ENCODE measurements at places on chromosomes 5 and 9.

GRCh38 chr5:164580155-164580554 lies 1074.7 kb downstream of the MAT2B start:
- DNase-seq: no peak

DNA sequence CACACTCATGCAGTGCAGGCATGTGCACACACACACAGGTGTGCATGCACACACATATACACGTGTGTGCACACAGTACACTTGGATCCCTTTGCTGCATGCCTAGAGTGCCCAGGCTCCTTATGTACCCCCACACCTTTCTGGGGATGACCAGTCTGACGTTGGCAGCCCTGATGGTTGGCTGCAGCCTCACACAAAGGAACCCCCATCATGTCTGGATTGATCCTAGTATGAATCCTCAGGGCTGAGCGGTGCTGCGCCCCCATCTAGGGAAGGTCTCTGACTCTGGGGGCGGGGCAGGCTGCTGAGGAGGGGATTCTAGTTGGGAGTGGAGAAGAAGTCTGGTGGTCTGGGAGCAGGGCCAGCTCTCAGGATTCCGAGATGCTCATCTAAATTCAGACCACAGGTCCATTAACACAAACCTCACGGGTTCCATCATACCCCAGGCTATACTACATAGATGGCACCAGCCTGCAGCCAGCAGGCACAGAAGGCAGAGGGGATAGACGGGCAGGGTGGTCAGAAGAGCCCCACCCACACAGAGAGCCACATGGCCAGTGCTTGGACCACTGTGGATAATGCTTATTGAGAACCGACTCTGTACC lies 50.5 kb upstream of the OLFM1 start:
- DNase-seq: no peak

GRCh38 chr5:172729588-172729987 lies 41.4 kb downstream of the DUSP1 start:
- no peak for DNase-seq

GRCh38 chr5:1652873-1653697 lies 129.3 kb upstream of the LPCAT1 start:
- DNase-seq: no peak

GRCh38 chr9:127166111-127166510 lies 43.7 kb upstream of the ANGPTL2 start:
- no peak for DNase-seq

GRCh38 chr5:154380263-154380662 lies 65.5 kb upstream of the SAP30L start:
- no peak for DNase-seq

GRCh38 chr9:86798966-86799365 lies 148.3 kb downstream of the GAS1 start:
- DNase-seq: no peak

DNA sequence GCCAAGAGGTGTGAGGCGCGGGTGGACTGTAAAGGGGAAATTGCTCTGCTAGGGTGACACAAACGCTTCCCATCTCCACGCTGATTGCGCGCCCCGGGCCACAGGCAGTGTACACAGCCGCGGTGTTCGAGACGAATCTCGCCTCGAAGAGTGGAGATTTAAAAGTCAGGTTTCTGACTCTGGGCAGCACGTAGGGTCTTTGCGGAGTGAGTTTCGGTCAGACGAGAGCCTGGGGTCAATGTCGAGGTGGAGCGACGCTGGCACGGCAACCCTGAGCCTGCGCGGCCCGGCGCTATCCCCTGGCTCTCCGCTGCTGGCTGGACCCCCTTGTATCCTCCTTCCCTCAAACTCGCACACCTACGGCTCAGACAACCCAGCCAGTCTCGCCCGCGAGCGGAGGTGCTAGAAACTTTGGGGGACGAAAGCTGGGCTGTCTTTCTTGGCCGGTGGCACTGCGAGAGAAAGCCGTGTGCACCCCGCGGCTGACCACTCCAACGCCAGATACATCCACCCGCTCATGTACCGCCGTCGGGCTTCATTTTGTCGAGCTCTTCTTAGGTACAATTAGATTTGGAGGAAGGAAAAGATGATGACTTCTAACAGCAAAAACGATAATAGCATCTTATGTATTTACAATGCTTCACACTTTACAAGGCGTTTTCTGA lies 5.4 kb upstream of the FOXB2 start:
- DNase-seq: no peak

DNA sequence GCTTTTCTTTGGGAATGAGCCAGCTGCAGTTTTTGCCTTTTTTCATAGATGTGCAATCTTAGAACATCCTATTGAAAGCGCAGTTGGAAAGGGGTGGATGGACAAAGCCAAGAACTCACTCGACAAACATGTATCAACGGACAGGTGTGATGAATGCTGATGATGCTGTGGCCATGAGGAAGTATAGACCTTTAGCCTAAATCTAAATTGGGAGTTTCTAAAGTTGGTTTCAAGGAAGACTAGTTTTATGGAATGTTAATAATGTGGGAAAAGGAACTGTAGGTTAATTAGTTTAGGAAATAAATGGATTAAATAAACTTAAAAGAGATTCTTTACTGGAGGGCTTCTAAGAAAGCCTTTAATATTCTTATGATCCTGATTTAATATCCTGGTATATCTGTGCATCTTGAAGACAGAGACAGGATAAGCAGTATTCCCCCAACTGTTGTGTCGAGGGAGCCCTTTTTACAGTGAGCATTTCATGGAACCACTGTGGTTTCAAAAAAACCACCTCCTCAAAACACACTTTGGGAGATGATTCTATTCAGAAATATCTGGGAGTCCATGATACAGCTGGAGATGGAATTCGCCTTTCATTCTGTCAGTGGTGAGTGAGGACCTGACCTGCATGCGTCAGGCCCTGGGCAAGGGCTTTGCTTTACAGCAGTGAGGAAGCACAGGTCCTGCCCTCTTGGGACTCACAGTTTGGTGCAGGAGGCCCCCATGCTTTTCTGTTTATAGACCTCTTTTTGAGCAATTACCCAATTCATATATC lies 82.6 kb downstream of the AOPEP start:
- no peak for DNase-seq

DNA sequence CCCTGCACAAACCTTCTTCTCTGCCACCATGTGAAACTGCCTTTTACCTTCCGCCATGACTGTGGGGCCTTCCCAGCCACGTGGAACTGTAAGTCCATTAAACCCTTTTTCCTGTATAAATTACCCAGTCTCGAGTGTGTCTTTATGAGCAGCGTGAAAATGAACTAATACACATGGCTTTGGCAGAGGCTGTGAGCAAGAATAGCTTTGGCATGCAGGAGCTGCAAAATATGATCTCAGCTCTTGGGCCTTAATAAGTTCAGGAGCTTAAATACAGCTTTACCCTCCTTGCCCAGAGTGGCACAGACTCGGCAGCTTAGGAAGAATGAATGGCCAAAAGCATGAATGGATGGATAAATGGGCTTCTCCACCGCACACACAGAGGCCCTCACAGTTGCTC lies 15.7 kb upstream of the SLC36A1 start:
- DNase-seq: no peak

DNA sequence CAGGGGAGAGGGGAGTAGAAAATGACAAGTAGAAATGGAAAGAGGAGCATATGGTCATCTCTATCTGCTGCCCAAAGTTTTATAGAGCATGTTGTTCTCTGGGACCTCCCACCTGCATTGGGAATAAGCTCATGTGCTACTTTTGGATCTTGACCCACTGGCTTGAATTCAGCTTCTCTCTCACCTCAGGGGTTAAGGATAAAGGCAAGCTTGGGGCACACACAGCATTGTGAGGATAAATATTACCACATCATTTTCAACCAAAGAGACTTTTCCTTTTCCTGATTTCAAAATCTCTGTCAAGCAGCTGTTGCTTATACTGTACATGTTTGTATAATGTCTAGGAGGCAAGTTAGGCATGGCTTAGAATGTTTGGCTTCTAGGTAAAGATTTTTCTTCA lies 16.6 kb downstream of the ATP10B start:
- DNase-seq: peak; percentile 61

- no peak for DNase-seq
Observed at GRCh38 chr9:134487066-134487710, 154.4 kb upstream of the COL5A1 start.

GRCh38 chr9:4594994-4595393 lies 67.1 kb upstream of the PLPP6 start:
- no peak for DNase-seq

- no peak for DNase-seq
Observed at GRCh38 chr5:10594591-10595210, 30.8 kb downstream of the ANKRD33B start.

DNA sequence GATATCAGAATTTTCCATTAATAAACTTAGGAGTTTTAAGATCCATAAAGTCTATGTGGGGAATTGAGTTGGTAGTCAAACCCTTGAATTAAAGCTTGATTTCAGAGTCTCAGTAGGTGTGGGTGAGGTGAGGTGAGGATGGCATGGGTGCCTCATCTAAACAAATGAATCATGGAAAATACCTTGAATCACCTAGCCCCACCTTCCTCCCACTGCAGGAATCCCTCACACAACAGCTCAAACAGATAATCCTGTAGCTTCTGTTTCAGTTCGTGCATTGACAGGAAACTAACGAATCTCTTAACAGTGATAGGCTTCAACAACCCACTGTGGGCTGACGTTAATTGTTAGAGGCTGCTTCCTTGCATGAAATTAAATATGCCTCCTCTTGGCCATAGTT lies 185.0 kb downstream of the SREK1 start:
- no peak for DNase-seq

DNA sequence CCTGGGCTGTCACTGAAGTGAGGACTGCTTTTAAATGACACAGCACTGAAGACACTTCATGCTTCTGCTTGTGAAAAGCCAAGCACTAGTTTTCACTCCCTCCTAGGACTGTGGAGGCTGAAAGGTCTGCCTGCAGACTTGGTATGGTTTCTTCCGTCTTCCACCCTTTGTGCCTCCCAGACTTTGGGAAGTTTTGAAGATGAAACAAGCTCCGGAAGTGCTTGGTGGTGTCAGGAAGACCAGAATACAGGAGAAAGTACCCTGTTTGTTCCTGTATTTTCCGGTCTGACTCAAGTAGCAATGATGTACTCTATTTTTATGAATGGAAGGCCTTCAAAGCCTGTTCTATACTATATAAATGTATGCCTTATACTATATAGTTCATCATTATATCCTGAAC lies 222.7 kb downstream of the PDZD2 start:
- no peak for DNase-seq

DNA sequence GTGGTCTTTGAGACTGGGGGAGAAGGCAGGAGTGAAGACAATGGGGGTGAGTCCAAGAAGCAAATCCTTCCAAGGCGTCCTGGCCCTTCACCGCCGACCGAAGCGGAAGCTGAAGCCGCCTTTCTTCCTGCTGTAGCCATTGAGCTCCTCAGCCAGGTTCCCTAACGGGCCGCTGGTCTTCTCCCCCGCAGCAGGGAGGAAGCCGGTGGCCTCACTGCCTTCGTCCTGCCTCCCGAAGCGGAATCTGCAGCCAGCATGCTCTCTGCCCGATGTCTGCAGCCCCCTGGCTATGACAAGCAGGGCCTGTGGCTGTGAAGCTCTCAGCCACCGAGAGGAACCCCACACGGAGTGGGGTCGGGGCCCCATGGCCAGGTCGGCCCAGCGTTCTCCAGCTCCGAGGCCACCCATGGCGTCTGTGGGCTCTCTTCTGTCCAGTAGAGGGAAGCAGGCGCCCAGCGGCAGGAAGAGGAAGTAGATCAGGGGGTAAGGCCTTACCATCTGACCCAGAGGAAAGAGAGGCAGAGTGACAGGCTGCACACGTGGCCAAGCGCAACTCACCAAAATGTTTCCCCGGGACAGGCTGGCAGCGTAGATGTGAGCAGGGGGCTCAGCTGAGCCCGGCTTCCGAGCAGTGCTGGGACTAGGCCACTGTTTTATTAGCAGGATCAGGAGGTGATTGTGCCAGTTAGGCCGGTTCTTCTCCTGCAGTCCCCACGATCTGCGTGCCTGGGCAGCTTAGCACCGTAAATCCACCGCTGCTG lies 3.1 kb downstream of the QRFP start:
- no peak for DNase-seq

- DNase-seq: no peak
Observed at GRCh38 chr5:148259288-148259687, 9.3 kb upstream of the SPINK13 start.

GRCh38 chr5:115229606-115230005 lies 33.1 kb downstream of the PGGT1B start:
- no peak for DNase-seq

DNA sequence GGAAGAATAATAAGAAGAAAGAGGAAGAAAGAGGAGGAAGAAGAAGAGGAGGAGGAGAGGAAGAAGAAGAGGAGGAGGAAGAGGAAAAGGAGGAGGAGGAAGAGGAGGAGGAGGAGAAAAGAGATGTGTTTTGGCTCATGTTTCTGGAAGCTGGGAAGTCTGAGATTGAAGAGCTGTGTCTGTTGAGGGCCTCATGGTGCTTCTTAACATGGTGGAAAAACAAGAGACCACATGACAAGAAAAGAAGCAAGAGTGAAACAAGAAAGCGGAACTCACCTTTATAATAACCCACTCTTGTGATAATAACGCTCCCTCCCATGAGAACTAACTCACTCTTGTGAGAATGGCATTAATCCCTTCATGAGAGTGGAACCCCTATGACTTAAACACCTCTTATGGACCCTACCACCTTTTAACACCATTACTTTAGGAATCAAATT lies 36.1 kb upstream of the RANBP6 start:
- DNase-seq: no peak

- DNase-seq: no peak
Observed at GRCh38 chr9:128120741-128121465, 6.6 kb downstream of the PTGES2 start.

DNA sequence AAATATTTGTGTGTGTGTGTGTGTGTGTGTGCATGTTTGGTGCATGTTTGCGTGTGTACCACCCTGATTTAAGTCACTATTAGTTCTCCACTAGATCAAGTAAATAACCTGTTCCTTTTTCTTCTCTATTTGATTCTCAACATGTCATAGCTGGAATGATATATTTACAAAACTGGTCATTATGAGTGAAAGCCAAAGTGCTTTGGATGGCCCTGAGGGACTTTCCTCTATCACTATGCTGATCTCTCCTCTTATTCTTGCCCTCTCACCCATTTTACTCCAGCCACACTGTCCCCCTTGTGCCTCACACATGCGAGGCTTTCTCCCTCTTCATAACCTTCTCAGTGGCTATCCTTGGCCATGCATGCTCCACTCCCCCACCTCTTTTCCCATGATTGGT lies 144.6 kb upstream of the NMUR2 start:
- no peak for DNase-seq

GRCh38 chr5:157559301-157559700 lies 16.3 kb downstream of the ADAM19 start:
- peak; percentile 64 for DNase-seq

DNA sequence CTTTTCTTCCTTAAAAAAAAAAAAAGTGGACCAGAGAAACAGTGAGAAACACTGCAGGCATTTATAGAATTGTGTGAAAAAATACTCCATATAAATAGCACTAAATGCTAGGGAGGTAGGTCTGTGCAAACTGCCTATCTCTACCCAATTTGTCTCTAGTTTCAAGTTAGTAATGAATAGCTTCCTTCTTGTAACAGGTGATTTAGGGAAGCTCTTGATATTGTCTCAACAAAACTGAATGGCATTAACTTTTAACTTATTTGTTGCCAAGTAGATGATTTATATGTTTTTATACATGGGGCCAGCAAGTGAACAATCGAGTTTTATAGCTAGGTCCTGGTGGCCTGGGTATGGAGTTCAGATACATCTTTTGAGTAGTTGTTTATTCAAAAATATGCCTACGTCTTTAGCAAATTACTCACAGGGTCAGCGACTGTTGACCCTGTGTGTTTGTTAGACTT lies 283.6 kb downstream of the NR3C1 start:
- DNase-seq: no peak
